Epithelial cell of esophagus (primary cell): ENCODE measurements at places on chromosomes 3 and 15.
A peak's percentile ranks its signal among the peaks of the same experiment; 100 is the strongest.

DNA sequence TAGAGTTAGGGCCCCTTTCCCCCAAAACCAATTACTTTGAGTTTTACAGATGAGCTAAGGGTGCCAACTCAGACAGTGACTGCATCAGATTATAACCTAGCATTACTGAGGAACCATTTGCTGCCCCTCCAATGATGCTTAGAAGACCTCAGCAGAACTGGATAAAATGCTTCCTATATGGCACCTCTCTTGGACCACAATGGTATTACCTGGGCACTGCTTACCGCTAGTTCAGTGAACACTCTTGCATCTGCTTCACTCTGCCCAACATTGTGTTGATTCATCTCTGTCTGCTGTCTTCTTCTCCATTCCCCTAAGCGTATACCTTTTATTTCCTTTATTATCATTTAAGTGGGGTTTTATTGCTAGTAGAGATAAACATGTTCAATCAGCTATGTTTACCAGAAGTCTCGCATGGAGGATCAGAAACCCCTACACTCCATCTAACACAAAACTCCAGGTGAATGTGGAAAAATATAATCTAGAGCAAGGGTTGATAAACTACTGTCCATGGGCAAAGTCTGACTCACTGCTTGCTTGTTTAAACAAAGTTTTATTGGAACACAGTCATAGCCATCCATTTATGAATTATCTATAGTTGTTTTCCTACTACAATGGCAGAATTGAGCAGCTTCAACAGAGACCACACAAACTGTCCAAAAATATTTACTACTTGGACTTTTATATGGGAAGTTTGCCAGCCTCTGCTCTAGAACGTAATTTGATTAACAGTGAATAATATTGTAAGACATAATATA lies 100.2 kb upstream of the PTX3 start:
- DNase-seq = no peak

DNA sequence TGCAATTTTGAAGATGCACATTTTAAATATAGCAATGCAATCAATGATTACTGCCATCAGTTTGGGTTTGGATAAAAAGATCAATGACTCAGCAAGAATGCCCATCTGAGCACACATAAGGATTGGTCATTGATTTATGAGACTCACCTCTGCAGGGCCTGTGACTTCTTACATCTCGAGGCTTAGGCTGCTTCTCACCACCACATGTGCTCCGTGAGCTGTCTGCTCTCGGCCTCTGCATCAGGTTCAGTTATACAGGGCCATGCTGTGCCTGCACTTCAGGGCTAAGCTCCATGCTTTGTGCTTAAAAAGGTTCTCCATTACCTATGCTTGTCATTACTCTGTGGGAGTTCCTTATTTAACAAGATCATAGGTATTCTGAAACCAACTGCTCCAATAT lies 887.5 kb downstream of the DIPK2A start:
- DNase-seq = no peak

- DNase-seq = peak; percentile 54
These were observed 157.1 kb upstream of the DPH6 start for GRCh38 chr15:35702946-35703495.

DNA sequence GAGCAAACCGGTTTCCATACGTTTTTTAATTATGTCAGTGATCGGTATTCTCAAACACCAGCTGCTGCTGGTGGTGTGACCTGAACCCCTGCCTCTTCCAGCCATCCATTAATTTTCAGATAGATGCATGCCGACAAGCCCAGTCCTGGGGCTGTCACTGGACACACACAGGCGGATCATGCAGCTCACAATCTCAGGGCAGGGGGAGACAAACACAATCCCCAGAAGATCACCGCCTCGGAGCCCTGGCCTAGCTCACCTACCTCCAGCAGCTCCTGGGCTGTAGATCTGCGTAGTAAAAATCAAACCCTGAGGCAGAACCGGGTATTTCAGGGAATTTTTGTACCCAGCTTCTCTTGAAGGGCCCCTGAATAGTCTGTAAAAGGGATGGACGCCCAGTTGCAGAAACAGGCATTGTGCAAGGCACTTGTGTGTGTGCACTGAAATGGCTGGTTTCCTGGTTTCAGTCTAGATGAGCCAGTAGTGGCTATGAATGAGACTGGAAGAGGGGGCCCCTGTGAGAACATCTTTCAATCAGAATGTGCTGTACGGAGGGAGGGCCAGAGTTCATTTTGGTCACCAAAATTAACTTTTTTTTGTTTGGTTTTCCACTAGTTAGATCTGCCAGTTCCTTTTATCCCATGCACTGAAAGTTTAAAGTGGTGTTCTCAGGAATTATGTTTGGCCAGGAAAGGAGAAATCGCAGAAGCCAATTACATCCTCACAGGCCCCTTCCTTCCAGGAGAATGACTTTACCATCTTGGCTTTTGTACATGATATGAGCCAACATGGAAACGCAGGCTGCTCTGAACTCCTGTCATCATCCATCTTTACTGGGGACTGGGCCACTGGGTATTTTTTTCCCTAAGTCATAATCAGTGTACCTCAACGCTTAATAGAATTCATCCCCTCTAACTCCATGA lies 55.0 kb upstream of the RPL32 start:
- peak; percentile 10 for DNase-seq

DNA sequence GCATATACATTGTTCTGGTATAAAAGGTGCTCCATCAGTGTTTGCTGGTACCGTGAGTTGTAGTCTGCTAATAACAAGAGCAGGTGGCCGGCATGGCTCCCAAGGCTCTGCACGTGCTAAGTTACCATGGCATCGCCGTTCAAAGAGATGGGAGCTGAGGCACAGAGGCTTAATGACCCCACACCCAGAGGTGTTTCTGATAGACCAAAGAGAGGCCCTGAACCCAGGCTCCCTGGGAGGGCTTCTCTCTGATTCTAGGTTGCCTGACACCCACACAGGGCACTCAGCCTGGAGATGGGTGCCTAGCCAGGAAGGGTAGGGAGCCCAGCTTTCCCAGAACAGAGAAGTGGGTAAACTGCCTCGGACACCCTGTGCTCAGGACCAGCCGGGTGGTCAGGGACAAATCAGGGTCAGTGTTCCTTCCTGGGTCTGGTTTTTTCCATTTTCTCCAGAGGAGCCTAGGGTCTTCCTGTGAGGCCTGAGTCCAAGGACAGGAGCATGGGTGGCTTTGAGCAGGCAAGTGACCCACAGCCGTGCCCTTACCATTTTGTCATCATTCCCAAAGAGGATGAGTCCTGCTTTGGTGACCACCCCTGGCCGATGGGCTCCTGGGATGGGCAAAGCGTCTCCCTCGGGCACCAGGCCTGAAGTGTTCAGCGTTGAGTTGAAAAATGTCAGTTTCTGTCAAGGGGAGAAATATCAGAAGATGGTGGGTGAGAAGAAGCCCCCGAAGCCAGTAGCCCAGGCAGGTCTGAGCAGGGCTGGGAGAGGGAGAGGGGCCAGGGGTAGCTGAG lies 27.3 kb downstream of the ALDH1L1 start:
- no peak for DNase-seq

DNA sequence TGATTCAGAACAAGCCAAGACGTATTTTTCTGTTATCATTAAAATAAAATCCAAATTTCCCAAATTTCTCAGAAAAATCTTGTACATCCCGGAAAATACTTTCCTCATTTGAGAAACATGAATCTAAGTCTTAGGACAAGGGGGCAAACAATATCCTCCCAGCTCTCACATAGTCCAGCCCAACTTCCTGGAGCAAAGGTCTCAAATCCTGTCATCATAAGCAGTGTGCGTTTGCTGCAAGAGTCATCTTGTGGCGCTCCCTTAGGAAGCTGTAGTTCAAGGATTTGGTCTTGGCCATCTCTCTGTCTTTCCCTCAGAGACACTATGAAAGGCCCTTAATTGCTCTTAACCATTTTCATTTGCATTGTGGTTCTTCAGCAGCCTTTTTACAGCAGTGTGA lies 57.5 kb upstream of the GSK3B start:
- DNase-seq = no peak

- peak; percentile 63 for DNase-seq
These were observed 22.3 kb downstream of the GNB4 start for GRCh38 chr3:179428876-179429548.

DNA sequence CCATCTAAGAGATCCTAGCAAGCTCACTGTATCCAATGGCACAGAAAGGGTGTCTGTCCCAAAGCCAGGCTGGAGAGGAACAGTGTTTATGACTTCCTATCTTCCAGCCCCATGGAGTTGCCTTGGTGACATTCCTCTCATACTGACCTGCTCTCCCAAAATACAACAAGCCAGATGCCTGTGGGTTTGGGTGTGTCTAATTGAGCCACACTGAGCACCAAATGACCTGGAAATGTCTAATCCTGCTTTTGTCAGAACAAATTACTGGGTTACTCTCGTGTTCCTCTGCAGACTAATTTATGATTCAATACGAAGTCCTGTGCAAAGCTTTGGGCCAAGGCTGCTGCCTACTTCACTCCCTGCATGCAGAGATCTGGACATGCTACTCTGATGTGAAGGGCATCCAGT lies 98.1 kb upstream of the STRIT1 start:
- DNase-seq = peak; percentile 54

GRCh38 chr15:23694592-23694991 lies 7.5 kb upstream of the NDN start:
- DNase-seq = no peak

GRCh38 chr3:34237946-34238345 lies 439.5 kb downstream of the PDCD6IP start:
- no peak for DNase-seq

DNA sequence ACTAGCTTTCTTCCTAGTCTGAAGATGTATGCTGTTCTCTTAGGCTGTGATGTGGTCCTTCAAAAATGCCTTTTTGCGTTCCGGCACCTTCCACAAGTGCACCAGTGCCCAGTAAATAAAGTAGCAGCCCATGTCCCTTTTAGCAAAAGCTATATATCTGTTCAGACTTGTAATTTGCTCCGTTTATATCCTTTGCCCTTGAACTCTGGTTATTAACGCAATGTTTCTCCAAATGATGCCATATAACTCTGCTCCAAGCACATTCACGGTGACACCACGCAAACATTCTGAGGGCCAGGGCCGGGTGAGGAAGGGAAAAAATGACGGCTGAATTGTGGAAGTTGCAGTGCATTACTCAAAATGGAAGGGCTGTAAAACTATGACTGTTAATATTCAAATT lies 1001.1 kb upstream of the NR2F2 start:
- no peak for DNase-seq

DNA sequence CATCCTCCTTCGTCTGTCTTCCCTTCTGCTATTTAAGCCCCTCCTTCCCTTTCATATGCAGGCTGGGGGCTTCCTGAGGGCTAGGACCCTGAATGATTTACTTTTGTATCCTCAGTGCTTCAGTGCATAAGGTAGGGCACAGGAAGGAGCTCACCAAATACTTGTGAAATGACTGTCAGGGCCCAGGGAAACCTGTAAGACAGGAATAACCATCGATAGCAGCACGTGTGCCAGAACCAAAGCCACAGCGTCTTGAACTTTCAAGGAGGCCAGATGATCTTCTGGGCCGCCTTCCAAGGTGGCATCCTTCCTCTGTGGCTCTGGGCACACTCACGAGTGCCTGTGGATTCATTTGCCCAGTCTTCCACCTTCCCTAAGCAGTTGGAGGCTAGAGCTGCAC lies 3.9 kb downstream of the TMED3 start:
- DNase-seq = peak; percentile 95

GRCh38 chr3:194364652-194365434 lies 4.7 kb downstream of the LRRC15 start:
- no peak for DNase-seq

DNA sequence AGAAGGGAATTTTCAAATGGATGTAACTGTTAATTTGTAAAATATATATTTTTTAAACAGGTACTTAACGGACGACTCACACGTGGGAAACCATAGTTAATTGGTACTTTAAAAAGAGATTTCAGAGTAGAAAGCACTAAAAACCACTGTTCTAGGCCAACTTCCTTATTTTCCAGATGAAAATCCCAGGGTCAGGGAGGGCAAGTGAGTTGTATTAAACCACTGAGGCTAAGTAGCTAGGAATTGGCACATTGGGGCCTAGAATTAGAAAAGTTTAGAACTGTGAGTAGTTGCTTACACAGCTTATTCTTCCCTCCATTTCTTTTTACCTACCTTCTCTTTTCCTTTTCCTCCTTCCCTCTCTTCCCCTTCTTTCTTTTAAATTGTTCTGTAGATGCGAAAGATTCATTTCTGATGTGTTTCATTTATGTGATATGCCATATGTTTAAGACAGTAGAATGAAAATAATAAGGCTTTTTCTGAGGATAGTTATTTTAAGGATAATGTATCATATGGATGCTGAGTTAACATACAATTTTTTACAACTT lies 4.1 kb upstream of the UTS2B start:
- DNase-seq = no peak

- no peak for DNase-seq
These were observed 76.8 kb downstream of the ATP2B2 start for GRCh38 chr3:10428406-10429091.

GRCh38 chr3:9183811-9184460 lies 65.5 kb downstream of the SRGAP3 start:
- peak; percentile 24 for DNase-seq

DNA sequence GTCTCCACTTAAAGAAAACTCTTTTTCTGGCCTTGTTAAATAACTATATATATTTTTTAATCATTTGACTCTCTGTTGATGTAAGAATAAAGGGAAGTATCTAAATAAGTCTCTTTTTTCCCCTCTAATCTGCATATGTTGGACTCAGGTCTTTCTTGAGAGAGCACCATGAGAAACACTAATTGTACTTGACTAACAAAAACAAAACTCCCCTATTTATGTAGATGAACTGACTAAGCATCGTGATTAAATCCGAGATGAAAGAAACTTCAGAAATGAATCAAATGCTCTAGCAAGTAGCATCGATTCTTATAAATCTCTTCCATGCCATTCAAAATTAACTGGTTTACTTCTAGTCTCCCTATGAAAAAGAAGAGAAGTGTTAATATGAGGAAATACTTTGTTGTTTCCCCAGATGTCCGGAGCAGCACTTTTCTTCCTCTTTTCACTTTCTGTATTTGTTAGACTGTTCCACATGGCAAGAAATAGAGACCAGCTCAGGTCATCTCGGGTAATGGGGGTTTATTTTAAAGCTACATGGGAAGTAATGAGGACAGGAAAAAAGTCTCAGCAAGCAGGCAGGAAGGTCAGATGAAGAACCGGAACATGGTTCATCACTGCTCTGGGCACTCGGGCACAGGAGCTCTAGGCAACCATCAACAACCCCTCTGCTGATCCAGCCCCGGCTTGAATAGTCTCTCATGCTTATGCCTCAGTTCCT lies 288.3 kb downstream of the CNTN6 start:
- no peak for DNase-seq

DNA sequence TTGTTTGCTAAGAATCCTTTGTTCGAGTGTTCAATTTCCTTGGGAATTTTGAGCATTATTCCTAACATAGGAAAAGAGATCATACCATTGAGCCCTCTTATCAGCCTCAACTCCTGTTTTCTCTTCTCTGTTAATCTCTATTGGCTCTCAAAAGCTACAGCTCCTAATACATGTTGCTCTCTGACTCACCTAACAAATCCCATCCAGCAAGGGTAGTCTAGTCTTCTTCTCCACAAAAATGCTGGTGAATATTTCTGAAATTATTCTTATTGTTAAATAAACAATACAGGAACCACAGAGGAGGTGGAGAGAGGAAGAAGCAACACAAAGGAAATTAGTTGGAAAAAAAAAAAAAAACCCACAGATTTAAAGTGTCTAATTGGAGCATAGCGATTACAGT lies 325.8 kb upstream of the NAALADL2 start:
- peak; percentile 60 for DNase-seq

GRCh38 chr3:126546549-126547239 lies 12.0 kb downstream of the C3orf22 start:
- DNase-seq = no peak

- peak; percentile 22 for DNase-seq
These were observed 1.9 kb downstream of the UBP1 start for GRCh38 chr3:33438284-33438668.

GRCh38 chr3:30302027-30302426 lies 304.4 kb upstream of the TGFBR2 start:
- peak; percentile 86 for DNase-seq
